ENCODE measurements at places on chromosomes 6 and 20.

GRCh38 chr20:47358672-47359529, 2.4 kb upstream of the ZMYND8 start:
- no peak for DNase-seq
- peaks cover 61% of the 10 kb centered on the region for H3K4me1 ChIP-seq
- peak overlapping the region; percentile 64 for H3K27ac ChIP-seq
- no peaks in the 10 kb centered on the region for H3K27me3 ChIP-seq

- H3K27me3 ChIP-seq = no peaks in the 10 kb centered on the region
- H3K27ac ChIP-seq = no peak overlapping the region
- DNase-seq = no peak
- no peaks in the 10 kb centered on the region for H3K36me3 ChIP-seq
- peaks cover 9% of the 10 kb centered on the region for H3K4me1 ChIP-seq
Observed at GRCh38 chr6:168376120-168376519, 56.5 kb upstream of the DACT2 start.

DNA sequence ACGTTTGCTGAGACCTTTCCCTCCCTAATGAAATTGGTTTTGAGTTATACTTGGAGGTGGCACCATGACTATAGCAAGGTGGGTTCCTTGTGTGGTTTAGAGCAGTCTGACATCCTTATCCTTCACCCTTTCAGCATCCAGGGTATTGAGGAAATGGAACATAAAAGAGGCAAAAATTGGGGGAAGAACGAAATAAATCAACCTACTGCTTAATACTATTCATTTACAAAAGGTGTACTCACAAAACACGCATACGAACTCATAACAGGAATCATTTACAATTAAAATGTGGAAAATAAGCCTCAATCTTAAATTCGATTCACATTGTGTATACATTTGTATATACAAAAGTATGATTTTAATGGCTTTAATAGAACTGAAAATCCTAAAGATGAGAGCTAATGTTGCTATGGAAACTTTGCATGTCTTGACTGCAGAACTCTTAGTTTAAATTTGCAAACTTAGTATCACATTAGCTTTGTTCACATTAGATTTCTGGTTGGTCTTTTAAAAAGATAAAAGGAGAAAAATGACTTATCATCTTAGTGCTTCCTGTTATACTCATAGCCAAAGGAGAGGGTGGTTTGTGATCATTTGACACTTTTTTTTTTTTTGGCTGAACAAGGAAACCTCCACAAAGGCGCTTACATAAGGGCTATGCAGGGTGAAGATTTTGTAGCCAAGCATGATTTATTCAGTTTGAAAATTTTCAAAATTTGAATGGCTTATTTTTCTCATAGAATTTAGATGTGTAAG, 76.1 kb upstream of the ATXN1 start:
- H3K4me3 ChIP-seq = no peak overlapping the region
- H3K27me3 ChIP-seq = no peaks in the 10 kb centered on the region
- H3K27ac ChIP-seq = no peak overlapping the region
- no peak for DNase-seq

DNA sequence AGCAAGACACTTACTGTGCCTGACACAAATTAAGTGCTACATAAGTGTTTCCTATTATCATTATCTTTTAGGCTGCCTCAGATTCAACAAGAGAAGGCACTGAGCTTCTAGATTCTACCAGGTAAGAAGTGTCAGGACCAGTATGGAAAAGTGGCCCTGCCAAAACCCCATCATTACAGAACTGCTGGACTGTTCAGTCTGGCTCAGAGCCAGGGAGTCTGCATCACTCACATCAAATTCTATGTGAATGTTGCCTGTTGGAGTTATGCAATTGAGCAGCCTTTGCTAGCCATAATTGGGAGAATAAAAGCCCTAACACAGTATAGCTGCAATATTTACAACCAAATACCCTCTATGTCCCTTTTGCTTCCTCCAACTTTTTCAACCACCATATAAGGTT, 70.9 kb downstream of the ATG5 start:
- H3K36me3 ChIP-seq = no peaks in the 10 kb centered on the region
- no peak overlapping the region for H3K27ac ChIP-seq
- peaks cover 22% of the 10 kb centered on the region for H3K4me1 ChIP-seq
- DNase-seq = peak; percentile 27
- H3K27me3 ChIP-seq = no peaks in the 10 kb centered on the region

GRCh38 chr20:45304464-45304999, 2.1 kb upstream of the RBPJL start:
- H3K36me3 ChIP-seq = no peaks in the 10 kb centered on the region
- H3K27ac ChIP-seq = no peak overlapping the region
- DNase-seq = no peak
- no peaks in the 10 kb centered on the region for H3K27me3 ChIP-seq
- H3K4me3 ChIP-seq = no peak overlapping the region
- H3K4me1 ChIP-seq = peaks cover 30% of the 10 kb centered on the region

GRCh38 chr6:49299279-49299678, 163.8 kb downstream of the MMUT start:
- H3K27ac ChIP-seq = no peak overlapping the region
- H3K27me3 ChIP-seq = no peaks in the 10 kb centered on the region
- no peak for DNase-seq
- no peak overlapping the region for H3K4me3 ChIP-seq
- H3K4me1 ChIP-seq = no peaks in the 10 kb centered on the region

Measured in A673 (cell line).